Fibroblast of the aortic adventitia (primary cell): ENCODE measurements at places on chromosomes 6 and 20. TPM values are rescaled to one million over a fixed set of nuclear protein-coding genes. Genes with fewer than 3 reads are reported as not detected.

CST4 gene
- not detected in 2 replicates for total RNA-seq

ASIP gene
- not detected in 2 replicates for total RNA-seq

RNF217 gene
- 24.9 and 25.3 TPM in 2 replicates for total RNA-seq

TMEM244 gene
- 0.45 TPM in 1 of 2 replicates, not detected in the other for total RNA-seq

AKAP12 gene
- total RNA-seq: 196 and 349 TPM in 2 replicates

SLPI gene
- 0.63 and 12.9 TPM in 2 replicates for total RNA-seq

CDH26 gene
- total RNA-seq: 0.09 TPM in 1 of 2 replicates, not detected in the other

MLIP gene
- not detected in 2 replicates for total RNA-seq
